ENCODE measurements at places on chromosomes 6 and 20. TPM values are rescaled to one million over a fixed set of nuclear protein-coding genes. Genes with fewer than 3 reads are reported as not detected.

The ZMYND8 gene
- total RNA-seq: 75.2 TPM

The APOM gene
- 0.97 TPM for total RNA-seq

The FAM83C gene
- not detected for total RNA-seq

The TRIM15 gene
- not detected for total RNA-seq

The HLA-DOA gene
- not detected for total RNA-seq

The SAYSD1 gene
- 9.0 TPM for total RNA-seq

The RHAG gene
- total RNA-seq: not detected

The FABP7 gene
- not detected for total RNA-seq

The FRMD1 gene
- total RNA-seq: not detected

The SFTA2 gene
- not detected for total RNA-seq

The PRSS16 gene
- total RNA-seq: not detected

The LINC00237 gene
- not detected for total RNA-seq

The SLC23A2 gene
- total RNA-seq: 24.4 TPM

The FOXC1 gene
- total RNA-seq: 15.9 TPM

The CLPSL2 gene
- total RNA-seq: not detected

The MYLK4 gene
- 0.32 TPM for total RNA-seq

The AIF1 gene
- total RNA-seq: not detected

The ARHGAP18 gene
- total RNA-seq: 86.1 TPM

The TRIM10 gene
- not detected for total RNA-seq

The FAM110A gene
- 5.8 TPM for total RNA-seq

The OVOL2 gene
- not detected for total RNA-seq

The CLVS2 gene
- total RNA-seq: not detected

The TRMT11 gene
- total RNA-seq: 11.3 TPM

The TENT5A gene
- total RNA-seq: 2.4 TPM

The CAGE1 gene
- total RNA-seq: not detected

The RAB44 gene
- total RNA-seq: 0.11 TPM

The LPA gene
- total RNA-seq: not detected

The ADGRF4 gene
- total RNA-seq: not detected

The ZSCAN16 gene
- 8.9 TPM for total RNA-seq

The SLC32A1 gene
- total RNA-seq: not detected

The TTK gene
- 23.6 TPM for total RNA-seq

The SLC17A5 gene
- total RNA-seq: 15.2 TPM

The TMEM217 gene
- total RNA-seq: 6.8 TPM

The CGAS gene
- total RNA-seq: 7.4 TPM

The RIPPLY2 gene
- total RNA-seq: not detected

The SYCP2 gene
- total RNA-seq: 0.35 TPM

The ELOVL2 gene
- total RNA-seq: not detected

The LRFN2 gene
- not detected for total RNA-seq

The SCRT2 gene
- not detected for total RNA-seq

The BTN1A1 gene
- total RNA-seq: not detected

The INSM1 gene
- not detected for total RNA-seq

The F13A1 gene
- not detected for total RNA-seq

The CTAGE9 gene
- not detected for total RNA-seq

The SIGLEC1 gene
- not detected for total RNA-seq

The B3GALT4 gene
- total RNA-seq: 4.5 TPM

The TMEM74B gene
- 1.1 TPM for total RNA-seq

The CTCFL gene
- not detected for total RNA-seq

The DAAM2 gene
- total RNA-seq: 0.42 TPM
